ENCODE measurements at places on chromosomes 1 and 21.

DNA sequence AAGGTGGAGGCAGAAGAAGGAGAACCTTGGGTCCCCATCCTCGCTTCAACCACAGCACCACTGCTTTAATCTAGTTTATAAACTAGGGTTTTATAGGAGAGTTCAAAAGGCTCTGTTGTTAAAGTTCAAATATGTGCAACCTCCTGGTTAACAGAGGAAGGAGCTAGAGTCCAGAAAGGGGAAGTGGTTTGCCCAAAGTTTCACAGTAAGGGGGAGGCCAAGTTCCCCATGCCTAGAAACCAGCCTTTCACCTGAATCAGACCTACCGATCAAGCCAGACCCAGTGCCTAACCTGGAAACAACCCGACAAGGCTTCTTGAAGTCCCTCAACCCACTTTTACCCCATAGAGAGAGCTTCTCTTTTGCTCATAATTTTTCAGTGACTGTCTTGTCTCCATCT, 106.5 kb downstream of the PLPP3 start:
- no peak for DNase-seq

DNA sequence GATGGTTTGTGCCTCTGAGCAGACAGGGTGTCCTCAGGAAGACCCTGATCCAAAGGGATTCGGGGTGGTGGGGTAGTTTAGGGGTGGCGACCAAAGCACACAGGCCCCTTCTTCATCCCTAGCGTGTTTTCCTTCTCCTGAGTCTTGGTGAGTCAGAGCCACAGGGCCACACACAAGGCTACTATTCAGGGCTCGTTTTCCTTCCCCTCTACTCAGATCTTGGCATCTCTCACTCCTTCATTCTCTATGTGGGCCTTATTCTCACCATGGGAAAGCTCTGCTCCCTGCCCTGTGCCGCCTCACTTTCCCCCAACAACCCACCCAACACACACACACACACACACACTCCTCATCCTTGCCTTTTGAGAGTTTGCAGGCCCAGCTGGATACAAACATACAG, 43.6 kb upstream of the WNT2B start:
- no peak for DNase-seq

- DNase-seq, result no peak
Observed at GRCh38 chr1:239458144-239458500, 71.8 kb downstream of the CHRM3 start.

GRCh38 chr1:66243548-66244130, 290.3 kb upstream of the SGIP1 start:
- DNase-seq, result peak; percentile 39

GRCh38 chr1:247530785-247531184, 5.5 kb downstream of the OR2C3 start:
- no peak for DNase-seq
